CD4-positive, alpha-beta T cell treated with Interleukin-21 for 1 hour (primary cell): ENCODE measurements at places on chromosomes 4 and X.

- no peak for DNase-seq
These were observed 34.5 kb downstream of the RNF175 start for GRCh38 chr4:153725136-153725830.

DNA sequence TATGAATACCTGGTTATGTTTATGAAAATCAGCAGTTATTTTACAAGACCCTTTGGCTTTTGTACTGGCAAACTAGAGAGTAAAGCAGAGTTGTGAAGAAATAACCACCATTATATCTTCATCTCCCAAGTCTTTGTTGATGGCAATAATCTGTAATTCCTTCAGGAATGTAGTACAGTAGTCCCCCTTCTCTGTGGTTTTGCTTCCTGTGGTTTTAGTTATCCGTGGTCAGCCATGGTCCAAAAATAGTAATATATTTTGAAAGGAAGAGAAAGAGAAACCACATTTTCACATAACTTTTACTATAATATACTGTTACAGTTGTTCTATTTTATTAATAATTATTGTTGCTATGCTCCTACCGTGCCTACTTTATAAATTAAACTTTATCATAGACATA lies 27.8 kb downstream of the BANK1 start:
- no peak for DNase-seq

GRCh38 chr4:100843910-100844309 lies 326.1 kb upstream of the EMCN start:
- no peak for DNase-seq

DNA sequence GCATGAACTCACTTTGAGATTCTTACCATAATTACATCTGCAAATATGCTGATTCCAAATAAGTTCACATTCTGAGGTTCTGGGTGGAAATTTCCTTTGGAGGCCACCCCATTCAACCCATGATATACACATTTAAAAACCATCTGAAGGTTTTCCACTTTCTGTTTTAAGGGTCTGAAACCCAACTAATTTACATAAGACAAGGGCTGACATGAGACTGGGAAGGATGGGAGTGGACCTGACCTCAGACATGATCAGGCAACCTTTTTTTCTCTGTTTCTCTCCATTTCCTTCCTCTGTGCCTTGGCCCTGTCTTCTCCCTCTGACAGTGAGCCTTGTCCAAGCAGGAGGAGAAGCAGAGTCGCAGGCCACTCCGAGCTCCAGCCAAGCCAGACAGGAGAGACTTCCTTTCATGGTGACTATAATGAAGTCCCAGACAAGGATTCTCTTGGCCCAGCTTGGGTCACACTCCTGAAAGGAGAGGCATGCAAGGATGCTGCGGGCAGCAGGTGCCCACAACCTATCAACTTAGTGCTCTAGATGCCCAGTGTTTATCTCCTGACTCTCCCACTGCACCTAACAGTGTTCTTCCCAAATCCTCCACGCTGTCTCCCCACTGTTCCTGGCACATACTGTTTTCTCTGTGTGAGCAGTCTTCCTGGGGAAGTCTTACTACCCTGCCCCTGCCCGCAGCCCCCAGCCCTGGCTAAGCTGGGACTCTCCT lies 39.9 kb downstream of the MSX1 start:
- no peak for DNase-seq

DNA sequence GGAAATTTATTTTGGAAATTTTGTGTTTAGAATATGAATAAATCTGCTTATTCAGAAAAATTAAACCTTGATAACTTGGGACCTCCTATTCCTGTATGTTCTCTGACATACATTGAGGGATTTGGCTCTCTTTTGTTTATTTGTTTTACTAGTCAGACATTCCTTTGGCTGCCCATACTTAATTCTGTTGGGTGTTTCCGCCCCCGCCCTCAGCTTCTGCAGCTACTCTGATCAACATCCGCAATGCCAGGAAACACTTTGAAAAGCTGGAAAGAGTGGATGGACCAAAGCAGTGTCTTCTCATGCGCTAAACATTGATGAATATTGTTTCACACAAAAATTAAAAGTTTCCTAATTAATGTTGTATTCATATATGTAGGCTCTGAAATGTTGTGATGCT lies 40.5 kb downstream of the RRAGB start:
- DNase-seq: no peak
